Activated CD4-positive, CD25-positive, alpha-beta regulatory T cell (primary cell): ENCODE measurements at places on chromosomes 5 and 9.

GRCh38 chr5:96123418-96123817, 161.8 kb upstream of the ELL2 start:
- no peak for DNase-seq

- DNase-seq, result no peak
Measured at GRCh38 chr5:11672385-11673085, 231.7 kb downstream of the CTNND2 start.

GRCh38 chr9:5671711-5672353, 42.9 kb downstream of the RIC1 start:
- no peak for DNase-seq

GRCh38 chr9:132538071-132538470, 44.3 kb upstream of the BARHL1 start:
- no peak for DNase-seq

DNA sequence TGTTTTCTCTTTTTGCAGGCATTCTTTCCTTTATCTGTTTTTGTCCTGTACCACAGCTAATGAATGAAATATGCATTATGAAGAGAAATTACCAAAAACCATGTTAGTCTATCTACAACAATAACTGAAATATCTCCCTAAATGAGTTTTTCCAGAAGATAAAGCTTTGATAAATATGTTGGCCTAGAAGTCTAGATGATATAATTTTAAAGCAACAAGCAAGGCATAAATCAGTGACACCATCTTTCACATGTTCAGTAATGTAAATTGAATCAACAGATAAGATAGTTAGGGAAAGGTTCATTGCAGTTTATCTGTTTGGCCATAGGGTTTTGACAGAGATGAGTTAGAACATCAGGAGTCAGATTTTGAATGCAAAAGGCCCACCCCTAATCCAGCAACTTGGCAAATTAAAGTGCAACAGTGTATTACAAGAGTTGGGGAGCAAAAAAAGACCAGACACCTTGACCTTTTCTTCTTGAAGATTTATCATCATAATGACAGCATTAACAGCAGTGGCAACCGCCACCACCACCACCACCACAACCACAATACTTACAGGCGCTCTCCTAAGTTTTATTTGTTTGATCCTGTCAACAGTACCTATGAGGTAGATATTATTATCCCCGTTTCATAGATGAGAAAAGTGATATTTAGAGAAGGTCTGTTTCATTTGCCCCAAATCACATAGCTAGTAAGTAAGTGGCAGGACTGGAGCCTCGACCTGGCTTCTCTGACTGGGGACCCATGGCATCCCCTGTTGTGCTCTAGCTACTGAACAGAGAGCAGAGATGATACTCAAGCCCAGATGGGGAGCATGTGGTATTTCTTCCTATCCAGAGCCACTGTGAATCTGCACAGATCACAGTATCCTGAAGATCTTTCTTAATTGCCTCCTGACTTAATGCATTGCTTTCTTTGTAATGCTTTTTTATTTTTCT, 122.8 kb upstream of the DHFR start:
- DNase-seq, result no peak

DNA sequence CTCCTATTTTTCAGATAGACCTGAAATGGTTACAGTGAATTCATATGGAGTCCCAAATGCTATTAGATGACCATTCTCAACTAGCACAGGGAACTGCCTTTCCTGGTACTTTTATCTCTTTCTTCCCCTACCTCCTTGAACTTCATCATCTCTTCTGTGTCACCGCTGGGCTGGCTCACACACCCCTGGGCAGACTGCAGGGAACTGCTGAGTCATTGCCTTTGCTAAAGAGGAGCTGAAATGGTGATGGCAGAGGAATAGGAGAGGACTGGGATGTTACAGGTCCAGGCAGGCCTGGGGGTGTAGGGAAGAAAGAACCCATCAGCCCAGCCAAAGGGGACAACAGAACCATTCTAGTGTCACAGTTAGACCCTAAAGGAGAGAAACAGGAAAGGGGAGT, 322.3 kb downstream of the ASTN2 start:
- DNase-seq, result no peak

- DNase-seq, result no peak
Measured at GRCh38 chr5:84549054-84549453, 164.4 kb upstream of the EDIL3 start.
